ENCODE measurements at places on chromosomes 4 and X.

- DNase-seq: no peak
Measured at GRCh38 chr4:37464373-37465128, 220.0 kb downstream of the NWD2 start.

DNA sequence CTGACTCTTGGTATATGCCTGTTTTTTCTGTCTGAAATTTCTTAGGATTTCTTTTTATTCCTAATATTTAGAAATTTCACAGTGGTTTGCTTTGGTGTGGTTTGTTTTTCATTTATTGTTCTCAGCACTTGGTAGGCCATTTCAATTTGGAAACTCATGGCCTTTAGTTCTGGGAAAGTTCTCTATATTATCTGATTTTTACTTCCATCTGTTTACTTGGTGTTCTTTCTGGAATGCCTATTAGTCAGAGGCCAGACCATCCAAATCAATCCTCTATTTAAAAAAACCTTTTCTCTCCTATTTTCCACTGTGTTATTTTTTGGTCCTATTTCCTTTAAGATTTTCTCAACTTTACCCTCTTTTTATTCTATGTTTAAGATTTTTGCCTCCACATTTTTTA is 188.1 kb upstream of the SFRP2 start:
- no peak for DNase-seq

- no peak for DNase-seq
Measured at GRCh38 chr4:89486042-89486441, 178.4 kb upstream of the GPRIN3 start.

- no peak for DNase-seq
Measured at GRCh38 chrX:15849555-15849954, 5.1 kb downstream of the AP1S2 start.

DNA sequence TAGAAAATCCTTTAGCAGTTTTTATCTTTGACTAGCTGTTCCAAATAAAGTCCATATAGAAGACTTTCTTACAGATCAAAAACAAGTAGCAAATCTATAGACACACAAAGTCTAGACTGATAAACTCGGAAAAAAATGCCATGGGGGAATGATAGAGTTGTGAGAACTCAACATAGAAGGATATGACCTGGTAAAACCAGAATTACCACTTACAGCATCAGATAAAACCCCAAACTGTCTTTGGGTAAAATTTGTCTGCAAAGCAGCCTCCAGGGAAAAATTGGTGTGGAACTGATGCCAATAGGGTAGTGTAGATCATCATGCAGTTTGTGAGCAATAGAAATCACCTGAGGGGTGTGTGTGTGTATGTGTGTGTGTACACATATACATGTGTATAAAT is 579.1 kb downstream of the SPOCK3 start:
- no peak for DNase-seq

DNA sequence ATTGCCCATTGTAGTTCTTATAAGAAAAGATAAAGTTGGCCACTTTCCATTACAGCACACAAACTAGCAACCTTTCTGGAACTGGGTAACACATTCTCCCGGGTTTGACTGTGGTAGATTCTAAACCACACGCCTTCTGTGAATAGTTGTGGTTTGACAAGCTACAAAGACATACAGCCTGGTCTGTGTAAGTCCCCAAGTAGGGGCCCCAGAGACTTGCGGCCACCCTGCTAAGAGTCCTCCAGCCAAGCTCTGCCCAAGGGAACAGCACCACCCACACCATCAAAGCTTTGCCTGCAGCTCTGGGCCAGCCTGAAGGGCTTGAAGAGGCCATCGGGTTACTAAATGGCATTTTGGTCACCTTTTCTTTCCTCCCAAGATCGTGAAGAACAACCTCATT is 203.4 kb downstream of the MAML3 start:
- peak; percentile 67 for DNase-seq

DNA sequence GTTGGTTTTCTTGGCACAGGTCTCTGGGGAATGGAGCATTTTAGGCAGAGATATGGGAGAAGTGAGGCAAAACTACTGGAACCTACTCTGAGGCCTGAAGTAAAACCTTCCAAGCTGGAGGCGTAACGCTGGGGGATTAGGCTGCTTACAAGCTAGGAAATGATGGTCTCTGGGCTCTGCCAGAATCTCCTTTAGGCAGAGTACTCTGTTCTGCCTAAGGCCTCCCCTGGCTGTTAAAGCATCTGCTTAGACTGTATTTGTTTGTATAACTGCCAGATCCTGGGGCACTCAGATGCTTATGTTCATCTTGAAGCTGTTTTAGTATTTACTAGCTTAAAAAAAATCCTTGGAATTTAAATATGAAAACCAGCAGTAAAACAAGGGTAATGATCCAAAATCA is 822.2 kb downstream of the RPA4 start:
- DNase-seq: no peak

- no peak for DNase-seq
Measured at GRCh38 chr4:84529169-84529751, 30.2 kb upstream of the NKX6-1 start.

DNA sequence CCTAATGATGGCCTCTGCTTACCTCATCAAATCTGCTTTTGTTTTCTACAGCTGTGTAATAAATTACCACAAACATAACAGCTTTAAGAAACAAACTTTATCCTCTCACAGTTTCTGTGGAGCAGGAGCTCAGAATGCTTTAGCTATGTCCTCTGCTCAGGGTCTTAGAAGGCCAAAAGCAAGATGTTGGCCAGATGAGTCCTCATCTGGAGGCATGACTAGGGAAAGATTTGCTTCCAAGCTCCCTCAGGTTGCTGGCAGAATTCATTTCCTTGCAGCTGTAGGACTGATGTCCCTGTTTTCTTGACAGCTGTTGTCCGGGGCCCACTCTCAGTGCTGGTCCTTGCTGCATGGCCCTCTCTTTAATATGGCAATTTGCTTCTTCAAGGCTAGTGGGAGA is 116.7 kb upstream of the PDE5A start:
- DNase-seq: no peak

DNA sequence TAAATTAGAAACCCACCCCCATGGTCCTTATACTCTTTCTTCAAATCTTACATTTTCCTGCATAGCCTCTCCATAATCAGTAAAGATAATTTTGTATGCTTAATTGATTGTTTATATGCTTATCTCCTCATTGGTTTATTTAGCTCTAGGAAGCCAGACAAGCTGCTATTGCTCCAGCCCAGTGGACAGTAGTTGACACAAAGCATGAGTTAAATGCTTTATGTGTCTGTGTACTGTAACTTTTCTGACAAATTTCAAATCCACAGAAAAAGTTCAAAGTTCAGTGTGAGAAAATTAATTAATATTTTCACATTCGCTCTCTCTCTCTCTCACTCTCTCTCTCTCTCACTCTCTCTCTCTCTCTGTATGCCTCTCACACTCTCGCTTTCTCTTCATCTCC is 181.7 kb downstream of the GABRB1 start:
- no peak for DNase-seq

DNA sequence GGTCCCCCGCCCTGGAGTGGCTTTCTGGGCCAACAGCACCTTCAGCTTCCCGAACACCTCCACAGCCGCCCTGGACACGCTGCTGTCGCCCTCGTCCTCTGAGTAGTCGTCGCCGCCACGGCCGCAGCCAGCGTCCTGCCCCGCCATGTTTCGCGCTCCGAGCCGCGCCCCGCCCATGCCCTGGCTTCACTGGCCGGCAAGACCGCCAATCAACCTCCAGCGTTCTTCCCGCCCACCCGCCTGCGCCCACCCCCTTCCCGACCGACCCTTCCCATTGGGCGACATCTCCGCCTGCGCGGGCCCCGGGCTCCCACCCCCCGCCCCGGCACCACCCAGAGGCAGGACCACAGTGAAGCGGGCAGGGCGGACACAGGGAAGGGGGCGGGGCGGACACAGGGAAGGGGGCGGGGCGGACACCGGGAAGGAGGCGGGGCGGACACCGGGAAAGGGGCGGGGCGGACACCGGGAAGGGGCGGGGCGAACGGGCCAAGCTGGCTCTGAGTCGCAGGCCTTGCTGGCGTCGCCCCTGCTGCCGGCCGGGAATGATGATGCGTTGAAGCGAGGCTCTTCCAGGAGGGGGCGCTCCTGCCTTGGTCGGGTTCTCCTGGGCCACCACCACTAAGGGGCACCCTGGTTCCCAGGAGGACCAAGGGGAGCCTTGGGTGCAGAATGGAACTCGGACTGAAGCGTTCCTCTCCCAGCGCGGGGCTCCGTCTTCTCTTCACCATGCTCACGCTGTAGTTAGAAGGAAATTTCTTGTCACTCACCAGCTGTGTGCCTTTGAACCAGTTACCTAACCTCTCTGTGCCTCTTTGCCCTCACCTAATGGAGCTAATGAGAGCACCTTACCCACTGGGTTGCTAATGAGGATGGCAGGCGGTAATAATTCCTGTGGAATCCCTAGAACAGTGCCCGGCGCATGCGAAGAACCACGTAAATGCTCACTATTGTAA is at the start of gene HAUS7:
TSS of gene HAUS7 (minus strand) at position 166 of the 953 bp plus-strand sequence. CDS start at position 147, 19 bp downstream.
- peak; percentile 92 for DNase-seq

DNA sequence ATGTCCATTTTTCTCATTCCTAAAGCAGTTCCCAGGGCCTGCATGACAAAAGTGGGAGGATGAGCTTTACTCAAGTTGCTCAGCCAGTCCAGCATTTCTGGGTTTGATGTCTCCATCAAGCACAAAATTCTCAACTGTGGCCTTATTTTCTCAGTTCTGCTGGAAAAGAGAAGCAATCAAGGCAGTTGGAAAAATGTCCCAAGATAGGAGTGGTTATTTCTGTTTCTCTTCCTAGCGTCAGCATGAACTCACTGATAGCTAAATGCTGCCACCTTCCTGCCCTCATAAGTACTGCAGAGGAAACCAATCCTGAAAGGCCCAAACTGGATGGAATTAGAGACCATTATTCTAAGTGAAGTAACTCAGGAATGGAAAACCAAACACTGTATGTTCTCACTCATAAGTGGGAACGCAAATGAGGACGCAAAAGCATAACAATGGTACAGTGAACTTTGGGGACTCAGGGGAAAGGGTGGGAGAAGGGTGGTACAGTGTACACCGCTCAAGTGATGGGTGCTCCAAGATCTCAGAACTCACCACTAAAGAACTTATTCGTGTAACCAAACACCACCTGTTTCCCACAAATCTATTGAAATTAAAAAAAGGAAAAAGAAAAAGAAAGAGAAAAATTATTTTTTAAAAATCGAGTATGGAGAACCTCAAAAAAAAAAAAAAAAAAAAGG is 29.6 kb downstream of the ADH7 start:
- peak; percentile 79 for DNase-seq

GRCh38 chr4:109928327-109929045 is 15.8 kb downstream of the EGF start:
- no peak for DNase-seq

DNA sequence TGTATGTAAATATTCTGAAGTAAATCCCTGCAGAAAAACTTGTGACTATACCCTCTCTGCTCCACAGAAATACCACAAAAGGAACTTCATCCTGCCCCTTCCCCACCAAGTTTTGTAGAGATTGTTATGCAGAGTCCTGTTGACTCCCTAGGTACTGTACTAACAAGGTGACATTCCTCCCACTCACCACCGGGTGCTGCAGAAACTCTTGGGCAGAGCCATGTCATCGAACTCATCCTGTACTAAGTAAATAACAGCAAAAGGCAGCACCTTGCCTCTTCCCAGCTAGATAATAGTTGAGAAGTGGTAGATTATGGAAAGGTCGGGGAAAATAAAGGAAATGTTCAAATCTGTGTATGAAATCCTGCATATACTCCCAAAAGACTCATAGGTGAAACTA is 233.3 kb downstream of the STPG2 start:
- no peak for DNase-seq

Measured in activated CD8-positive, alpha-beta memory T cell treated with anti-CD3 and anti-CD28 coated beads for 24 hours (primary cell).